Daoy (cell line): ENCODE measurements at places on chromosomes 13 and 19. TPM values are rescaled to one million over a fixed set of nuclear protein-coding genes. Genes with fewer than 3 reads are reported as not detected.

DNA sequence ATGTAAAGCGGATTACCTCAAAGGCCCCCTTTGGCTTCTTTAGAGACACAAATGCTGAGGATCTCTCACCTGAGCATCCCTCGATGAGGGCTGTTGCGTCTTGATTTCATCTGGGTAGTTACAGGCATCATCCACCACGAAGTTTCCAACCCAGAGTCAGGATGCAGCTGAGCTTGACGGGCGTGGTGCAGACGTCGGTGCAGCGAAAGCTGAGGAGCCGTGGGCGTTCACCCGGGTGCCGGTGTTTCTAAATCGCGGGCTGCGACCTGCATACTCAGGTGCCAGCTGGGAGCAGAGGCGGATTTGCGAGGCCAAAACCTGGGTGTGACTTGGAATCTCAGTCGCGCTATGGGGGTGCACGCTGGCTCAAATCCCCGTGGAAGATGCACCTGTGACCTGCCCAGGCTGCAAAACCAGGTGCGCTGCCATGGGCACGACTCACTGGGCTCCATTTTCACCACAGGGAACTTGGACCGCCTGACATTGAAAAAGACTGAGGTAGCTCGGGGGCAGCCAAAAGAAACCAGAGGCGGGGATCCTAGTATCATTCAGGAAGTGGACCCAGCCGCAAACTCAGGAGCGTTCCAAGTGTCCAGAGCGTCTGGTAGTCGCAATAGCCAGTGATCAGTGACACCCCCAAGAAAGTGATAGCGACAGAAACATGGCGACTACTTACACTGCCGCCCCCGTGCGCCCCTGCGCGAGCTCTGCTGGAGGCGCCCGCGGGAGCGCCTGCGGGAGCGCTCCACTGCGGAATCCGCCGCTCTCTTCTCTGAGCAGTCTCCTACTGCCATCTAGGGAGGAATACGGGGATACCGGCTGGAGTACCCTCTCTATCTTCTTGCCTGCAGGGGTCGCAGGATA is 36.4 kb upstream of the IGFL4 start:
- peak; percentile 87 for DNase-seq

GRCh38 chr13:78317030-78317429 is 286.3 kb downstream of the POU4F1 start:
- DNase-seq: no peak

GRCh38 chr13:48411841-48412531 is 927 bp downstream of the LPAR6 start:
- DNase-seq: no peak

DNA sequence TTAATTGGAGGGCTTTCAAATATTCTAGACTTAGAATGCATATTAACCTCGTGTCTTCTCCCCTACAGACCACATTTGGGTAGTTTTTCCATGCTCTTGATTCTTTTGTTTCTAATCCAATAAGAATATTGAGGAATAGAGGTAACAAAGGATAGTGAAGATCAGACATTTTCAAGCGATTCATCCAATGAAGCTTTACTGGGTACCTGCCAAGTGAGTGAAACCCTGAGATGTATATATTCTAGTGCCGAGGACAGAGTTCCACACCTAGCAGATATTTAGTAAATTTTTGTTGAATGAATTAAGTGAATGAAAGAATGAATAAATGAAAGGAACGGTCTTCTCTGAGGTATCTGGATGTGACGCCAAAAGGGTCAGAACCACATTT is 442 bp upstream of the RFC3 start:
- no peak for DNase-seq

- no peak for DNase-seq
Observed at GRCh38 chr13:96397807-96398206, 307.9 kb downstream of the HS6ST3 start.

DNA sequence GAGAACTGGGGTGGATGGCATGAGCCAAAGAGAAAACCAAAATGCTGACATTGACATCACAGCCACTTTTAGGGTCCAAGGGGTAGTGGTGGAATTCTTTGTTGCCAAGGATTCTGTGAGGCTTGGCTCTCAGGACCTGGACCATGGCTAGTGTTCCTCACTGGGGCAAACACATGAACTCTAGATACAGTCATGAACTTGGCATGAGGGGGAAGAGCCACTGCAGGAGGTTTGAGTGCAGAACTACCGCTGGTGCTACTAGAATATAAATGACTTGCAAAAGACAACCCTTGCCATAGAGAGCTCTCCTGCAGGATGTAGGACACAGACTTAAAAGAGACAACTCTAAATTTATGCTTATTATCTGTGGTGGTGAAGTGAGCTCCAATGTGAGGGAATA is 29.8 kb upstream of the FRY start:
- DNase-seq: no peak

GRCh38 chr19:5563935-5564612 is 3.7 kb downstream of the TINCR start:
- DNase-seq: peak; percentile 65

DNA sequence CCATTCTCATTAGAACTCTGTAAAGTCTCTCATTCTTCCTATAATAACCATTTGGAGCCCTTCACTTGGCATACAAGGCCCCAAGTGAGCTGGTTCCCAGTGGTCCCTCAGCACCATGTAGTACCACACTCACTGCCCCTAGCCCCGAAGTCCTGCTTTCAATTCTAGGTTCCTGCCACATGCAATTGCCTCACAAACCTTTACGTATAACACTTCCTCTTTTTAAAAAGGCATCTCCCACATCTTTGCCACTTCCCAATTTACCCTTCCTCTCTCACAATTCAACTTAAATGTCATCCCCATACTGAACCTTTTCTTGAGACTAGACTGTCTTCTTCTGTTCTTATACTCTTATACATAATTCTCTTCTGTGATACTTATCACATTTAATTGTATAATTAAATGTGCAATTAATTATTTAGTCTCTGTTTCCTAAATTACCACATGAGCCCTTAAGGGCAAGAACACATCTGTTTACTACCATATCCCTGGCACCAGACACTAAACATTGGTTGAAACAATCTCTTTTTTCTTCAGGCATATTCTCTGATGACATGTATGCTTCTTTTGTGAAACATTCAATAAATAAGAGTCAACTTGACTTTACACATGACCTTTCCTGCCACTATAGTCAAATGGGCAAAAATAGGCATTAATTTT is 304.0 kb downstream of the SPRY2 start:
- no peak for DNase-seq

DNA sequence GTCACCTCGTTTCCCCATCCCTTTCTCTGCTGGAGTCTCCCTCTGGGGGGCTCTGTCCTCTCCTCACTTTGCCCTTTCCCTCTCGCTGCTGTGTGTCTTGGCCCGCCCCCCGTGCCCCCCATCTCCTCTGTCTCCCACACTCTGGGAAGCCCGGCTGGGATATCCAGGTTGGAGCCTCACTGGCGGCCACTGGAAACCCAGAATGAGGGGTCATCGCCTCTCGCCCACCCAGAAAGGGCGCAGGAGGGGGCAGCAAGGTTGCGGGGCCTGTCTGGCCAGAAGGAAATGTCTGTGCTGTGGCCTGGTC is 15.6 kb downstream of the CCDC97 start:
- no peak for DNase-seq

DNA sequence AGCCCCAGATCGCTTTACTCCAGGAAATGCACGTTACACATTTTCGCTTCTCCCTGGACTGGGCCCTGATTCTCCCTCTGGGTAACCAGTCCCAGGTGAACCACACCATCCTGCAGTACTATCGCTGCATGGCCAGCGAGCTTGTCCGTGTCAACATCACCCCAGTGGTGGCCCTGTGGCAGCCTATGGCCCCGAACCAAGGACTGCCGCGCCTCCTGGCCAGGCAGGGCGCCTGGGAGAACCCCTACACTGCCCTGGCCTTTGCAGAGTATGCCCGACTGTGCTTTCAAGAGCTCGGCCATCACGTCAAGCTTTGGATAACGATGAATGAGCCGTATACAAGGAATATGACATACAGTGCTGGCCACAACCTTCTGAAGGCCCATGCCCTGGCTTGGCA is 44.6 kb downstream of the KL start:
- DNase-seq: no peak

GRCh38 chr19:39970425-39970674 is 615 bp upstream of the PSMC4 start:
- no peak for DNase-seq

- DNase-seq: no peak
Observed at GRCh38 chr19:42075364-42075615, 676 bp upstream of the ZNF574 start.

DNA sequence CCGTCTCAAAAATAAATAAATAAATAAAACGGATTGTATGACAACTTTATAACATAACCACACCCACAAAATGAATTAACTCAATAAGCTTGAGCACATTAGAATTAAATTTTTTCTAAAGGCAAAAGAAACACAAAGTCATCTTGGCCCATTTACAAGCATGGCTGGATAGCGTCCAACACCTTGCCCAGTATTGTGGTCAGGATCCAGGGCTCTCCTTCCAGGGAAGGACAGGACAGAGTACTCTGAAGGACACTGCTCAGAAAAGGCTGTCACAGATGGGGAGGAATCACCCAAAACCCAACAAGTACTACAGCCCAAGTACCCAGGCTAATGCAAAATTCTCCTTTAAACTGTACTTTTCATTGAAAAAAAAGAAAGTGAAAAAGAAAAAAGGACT is 27.1 kb downstream of the SUGP2 start:
- no peak for DNase-seq

GRCh38 chr13:48476686-48477085 is 56.2 kb downstream of the RCBTB2 start:
- no peak for DNase-seq

GRCh38 chr19:40243181-40243580 is 16.7 kb upstream of the CCNP start:
- DNase-seq: no peak

GRCh38 chr13:63042686-63043085 is 1627.0 kb upstream of the PCDH20 start:
- DNase-seq: no peak

- peak; percentile 61 for DNase-seq
Observed at GRCh38 chr19:17246681-17247425, 1.1 kb upstream of the NR2F6 start.

DNA sequence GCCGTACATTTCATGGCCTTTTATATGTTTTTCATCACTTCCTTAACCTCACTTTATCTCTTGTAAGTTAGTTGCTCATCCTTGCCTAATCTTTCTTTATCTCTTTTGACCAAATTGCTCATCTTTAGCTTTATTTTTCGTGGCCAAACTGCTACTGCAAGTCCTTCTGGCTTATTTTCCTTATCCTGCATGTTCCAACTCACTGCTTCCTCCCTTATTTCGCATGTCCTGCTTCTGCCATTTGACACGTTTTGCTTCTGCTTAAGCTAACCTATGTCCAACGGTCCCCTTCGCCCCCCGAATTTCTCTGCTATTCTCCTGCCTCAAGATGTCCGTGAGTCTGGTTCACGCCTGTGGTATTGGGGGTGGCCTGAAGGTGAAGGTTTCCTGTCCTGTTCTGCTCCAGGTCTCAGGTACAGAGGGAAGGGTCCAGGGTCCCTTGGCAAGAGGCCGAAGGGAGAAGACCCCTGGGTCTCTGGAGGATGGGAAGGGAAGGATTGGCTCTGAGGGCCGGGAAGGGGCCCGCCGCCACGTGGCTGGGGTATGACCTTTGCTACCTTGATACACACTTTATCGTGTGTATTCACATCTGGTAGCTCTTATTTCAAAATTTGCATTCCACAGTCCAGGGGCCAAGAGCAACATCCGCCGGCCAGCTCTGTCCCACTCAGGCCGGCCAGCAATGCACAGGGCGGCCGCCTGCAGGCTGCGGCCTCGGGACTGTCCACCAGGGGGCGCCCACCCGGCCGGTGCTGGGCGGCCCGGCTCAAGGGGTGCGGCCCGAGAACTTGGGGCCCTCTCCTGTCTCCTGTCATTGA is 2.9 kb upstream of the C19orf85 start:
- peak; percentile 65 for DNase-seq

- DNase-seq: no peak
Observed at GRCh38 chr19:28544451-28545261, 668.3 kb downstream of the UQCRFS1 start.

DNA sequence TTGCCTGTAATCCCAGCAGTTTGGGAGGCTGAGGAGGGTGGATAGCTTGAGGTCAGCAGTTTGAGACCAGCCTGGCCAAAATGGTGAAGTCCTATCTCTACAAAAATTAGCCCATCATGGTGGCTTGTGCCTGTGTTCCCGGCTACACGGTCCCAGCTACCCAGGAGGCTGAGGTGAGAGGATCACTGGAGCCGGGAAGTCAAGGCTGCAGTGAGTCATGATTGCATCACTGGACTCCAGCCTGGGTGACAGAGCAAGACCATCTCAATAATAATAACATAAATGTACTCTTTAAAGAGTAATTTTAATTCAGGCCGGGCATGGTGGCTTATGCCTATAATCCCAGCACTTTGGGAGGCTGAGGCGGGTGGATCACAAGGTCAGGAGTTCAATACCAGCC is 38.7 kb downstream of the SKA3 start:
- DNase-seq: peak; percentile 52

GRCh38 chr19:46181388-46181779 is 33.3 kb downstream of the IGFL2 start:
- peak; percentile 53 for DNase-seq

- no peak for DNase-seq
Observed at GRCh38 chr13:36360903-36361302, 14.7 kb upstream of the SPART start.

- DNase-seq: no peak
Observed at GRCh38 chr19:55651236-55651635, 3.2 kb downstream of the CCDC106 start.

GRCh38 chr19:51030631-51031030 is 4.2 kb downstream of the KLK12 start:
- DNase-seq: peak; percentile 21

GRCh38 chr19:32611161-32611560 is 30.2 kb downstream of the PDCD5 start:
- DNase-seq: peak; percentile 52

- DNase-seq: no peak
Observed at GRCh38 chr13:106744516-106744915, 176.6 kb upstream of the ARGLU1 start.

- no peak for DNase-seq
Observed at GRCh38 chr13:33710924-33711323, 107.0 kb upstream of the RFC3 start.

GRCh38 chr19:18863843-18864362 is 32.1 kb downstream of the CERS1 start:
- DNase-seq: no peak

GRCh38 chr13:93416736-93417355 is 190.2 kb downstream of the GPC6 start:
- no peak for DNase-seq

Gene C19orf18
- total RNA-seq: 0.11 TPM in 1 of 2 replicates, not detected in the other

Gene LSR
- 21.1 and 32.9 TPM in 2 replicates for total RNA-seq

Gene CACNG7
- total RNA-seq: 0.29 and 0.54 TPM in 2 replicates

Gene UBE2L5
- total RNA-seq: not detected in 2 replicates

Gene CEACAM21
- total RNA-seq: 0.12 TPM in 1 of 2 replicates, not detected in the other

Gene RGL3
- total RNA-seq: not detected in 2 replicates

Gene TEX29
- total RNA-seq: not detected in 2 replicates

Gene FBXO17
- 12.6 and 36.9 TPM in 2 replicates for total RNA-seq

Gene STARD13
- total RNA-seq: 7.0 TPM in 2 replicates

Gene ZNF383
- total RNA-seq: 4.1 and 4.8 TPM in 2 replicates

Gene C19orf67
- total RNA-seq: not detected in 2 replicates

Gene GZMM
- total RNA-seq: 4.2 and 5.5 TPM in 2 replicates

Gene BORA
- total RNA-seq: 15.2 and 22.4 TPM in 2 replicates

Gene KANK3
- total RNA-seq: 0.40 TPM in 1 of 2 replicates, not detected in the other

Gene ZNF560
- total RNA-seq: 4.6 and 5.5 TPM in 2 replicates
